Camera-type eye (tissue), 1 donor: ENCODE measurements at places on chromosomes 6 and 20. TPM values are rescaled to one million over a fixed set of nuclear protein-coding genes. Genes with fewer than 3 reads are reported as not detected.

AGPAT4 gene
- total RNA-seq = 26.3 TPM

PHF3 gene
- total RNA-seq = 150 TPM

PTCHD4 gene
- 10.0 TPM for total RNA-seq

UNC93A gene
- not detected for total RNA-seq

FAM83C gene
- total RNA-seq = 0.16 TPM

IL17A gene
- total RNA-seq = not detected

IPCEF1 gene
- total RNA-seq = 2.1 TPM

CALHM4 gene
- not detected for total RNA-seq

PEX3 gene
- 24.5 TPM for total RNA-seq

GSTA2 gene
- total RNA-seq = not detected

VIP gene
- total RNA-seq = 0.77 TPM

LGSN gene
- 729 TPM for total RNA-seq

OPN5 gene
- total RNA-seq = 0.33 TPM

MACROD2 gene
- total RNA-seq = 65.6 TPM

PRDM1 gene
- total RNA-seq = 74.7 TPM

LCA5 gene
- total RNA-seq = 34.3 TPM

C20orf204 gene
- 1.0 TPM for total RNA-seq

LRRN4 gene
- total RNA-seq = not detected

CST2 gene
- total RNA-seq = not detected

AP5S1 gene
- 18.4 TPM for total RNA-seq

GPLD1 gene
- 10.9 TPM for total RNA-seq

GHRH gene
- not detected for total RNA-seq

OPRM1 gene
- total RNA-seq = 1.4 TPM

HTR1E gene
- total RNA-seq = 0.33 TPM

MLN gene
- total RNA-seq = not detected

ZNF311 gene
- total RNA-seq = 2.9 TPM

VGLL2 gene
- total RNA-seq = 2.8 TPM

MAPK13 gene
- total RNA-seq = 9.2 TPM

POM121L2 gene
- not detected for total RNA-seq

KCNK16 gene
- not detected for total RNA-seq

SPATS1 gene
- not detected for total RNA-seq

KIF25 gene
- not detected for total RNA-seq

SSTR4 gene
- not detected for total RNA-seq

OR5V1 gene
- total RNA-seq = not detected

SS18L1 gene
- 35.3 TPM for total RNA-seq

OR12D1 gene
- not detected for total RNA-seq

C6orf15 gene
- not detected for total RNA-seq

COL9A3 gene
- 134 TPM for total RNA-seq

NRN1 gene
- total RNA-seq = 23.0 TPM

BTN1A1 gene
- not detected for total RNA-seq

THEMIS gene
- 0.22 TPM for total RNA-seq

HM13 gene
- 64.3 TPM for total RNA-seq

FKBP1C gene
- total RNA-seq = not detected

KCNK17 gene
- 0.33 TPM for total RNA-seq

SUPT3H gene
- 30.2 TPM for total RNA-seq

MUC21 gene
- 0.11 TPM for total RNA-seq
